Tracheal epithelial cell (primary cell): ENCODE measurements at places on chromosomes 3 and 15. TPM values are rescaled to one million over a fixed set of nuclear protein-coding genes. Genes with fewer than 3 reads are reported as not detected.

Gene AHSG
- total RNA-seq: not detected in 2 replicates

Gene ATP2B2
- total RNA-seq: under 0.01 TPM in 1 of 2 replicates, not detected in the other

Gene SV2B
- total RNA-seq: under 0.01 and 0.24 TPM in 2 replicates

Gene SCAMP5
- total RNA-seq: 0.72 and 1.9 TPM in 2 replicates

Gene STAC
- total RNA-seq: 0.85 and 7.7 TPM in 2 replicates
